Hindlimb muscle (tissue), 1 donor: ENCODE measurements at places on chromosomes 4 and X.

DNA sequence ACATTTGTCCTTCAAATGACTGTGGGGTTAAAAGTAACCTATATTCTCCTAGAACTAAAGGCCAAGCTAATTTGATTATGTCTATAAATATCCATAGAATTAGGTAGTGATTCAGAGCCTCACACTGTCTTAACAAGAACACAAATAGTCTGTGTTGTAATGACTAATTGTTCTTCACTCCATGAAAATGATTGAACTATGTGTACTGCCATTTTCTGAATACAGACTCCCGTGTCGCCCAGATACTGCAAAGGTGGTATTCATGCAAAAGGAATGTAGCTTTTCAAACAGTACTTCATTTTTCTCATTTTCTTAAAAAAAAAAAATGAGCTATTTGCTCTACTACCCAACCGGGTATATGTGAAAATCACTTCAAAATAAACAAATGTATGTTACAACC lies 11.3 kb upstream of the PHKA2 start:
- no peak for DNase-seq

- DNase-seq, result no peak
These were observed 86.2 kb downstream of the PPEF1 start for GRCh38 chrX:18793601-18794089.

GRCh38 chr4:141102367-141102766 lies 30.9 kb downstream of the RNF150 start:
- no peak for DNase-seq

DNA sequence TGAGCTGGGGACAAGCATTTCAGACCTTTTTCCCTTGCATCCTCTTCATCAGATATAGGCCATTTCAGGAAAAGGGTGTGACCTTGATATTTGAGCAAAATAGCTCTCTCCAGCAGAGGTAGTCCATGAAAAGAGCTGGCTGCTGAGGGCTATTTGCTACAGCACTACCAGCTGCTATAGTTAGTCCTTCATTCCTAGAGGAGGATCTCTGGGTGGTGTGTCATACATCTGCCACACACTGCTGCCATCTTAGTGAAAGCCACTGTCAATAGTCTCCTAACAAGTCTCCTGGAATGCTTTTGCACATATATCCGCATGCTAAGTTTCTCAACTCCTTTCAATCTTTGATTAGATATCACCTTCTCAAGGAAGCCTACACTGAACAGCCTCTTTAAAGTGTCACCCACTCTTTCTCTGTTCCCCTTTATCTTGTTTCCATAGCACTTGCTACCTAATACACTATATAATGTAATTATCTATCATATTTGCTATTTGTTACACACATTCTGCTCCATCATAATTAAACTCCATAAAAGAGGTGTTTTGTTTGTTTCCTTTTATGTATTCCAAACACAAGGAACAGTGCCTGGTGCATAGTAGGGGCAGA lies 131.9 kb downstream of the TBC1D19 start:
- no peak for DNase-seq

DNA sequence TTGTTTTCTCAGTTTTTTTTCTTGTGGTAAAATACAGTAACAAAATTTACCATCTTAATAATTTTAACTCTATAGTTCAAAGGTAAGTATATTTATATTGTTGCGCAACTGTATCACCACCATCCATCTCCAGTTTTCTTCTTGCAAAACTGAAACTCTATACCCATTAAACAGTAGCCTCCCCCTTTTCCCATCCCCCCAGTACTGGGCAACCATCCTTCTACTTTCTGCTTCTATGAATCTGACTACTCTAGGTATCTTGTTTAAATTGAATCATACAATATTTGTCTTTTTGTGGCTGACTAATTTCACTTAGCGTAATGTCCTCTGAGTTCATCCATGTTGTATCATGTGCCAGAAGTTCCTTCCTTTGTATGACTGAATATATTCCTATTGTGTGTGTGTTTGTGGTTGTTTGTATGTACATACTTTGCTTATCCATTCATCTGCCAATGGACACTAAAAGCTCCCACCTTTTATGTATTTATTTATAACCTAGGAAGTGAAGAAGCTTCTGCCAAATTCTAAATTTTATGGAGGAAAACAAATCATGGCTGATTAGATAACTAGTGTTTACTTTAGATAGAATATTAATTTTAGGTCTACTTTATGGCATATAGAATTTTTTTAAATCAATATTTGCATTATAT lies 10.0 kb downstream of the ABHD18 start:
- DNase-seq, result no peak
